ENCODE measurements at places on chromosomes 6 and 20.

GRCh38 chr6:71888756-71889340, 2.5 kb downstream of the RIMS1 start:
- no peak for DNase-seq

DNA sequence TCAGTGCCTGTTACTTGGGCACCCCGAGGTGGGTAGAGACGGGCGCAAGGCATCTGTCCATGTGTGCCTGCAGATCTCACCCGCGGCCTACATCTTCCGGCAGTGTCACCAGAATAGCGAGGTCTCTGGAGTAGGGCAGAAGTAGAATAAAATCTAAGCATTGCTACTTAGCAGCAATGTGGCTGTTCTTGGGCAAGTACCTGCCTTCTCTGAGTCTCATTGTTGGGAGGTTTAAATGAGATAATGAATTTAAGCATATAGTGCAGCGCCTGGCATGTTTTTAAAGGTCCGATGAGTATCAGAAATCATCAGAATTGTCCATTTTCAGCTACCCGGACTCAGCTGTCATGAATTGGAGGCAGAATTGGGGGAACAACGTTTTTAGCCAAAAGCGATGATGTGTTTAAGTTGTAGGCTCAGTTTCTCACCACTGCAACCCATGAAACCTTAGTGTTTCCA, 800 bp downstream of the ABCC10 start:
- no peak for DNase-seq

- peak; percentile 48 for DNase-seq
Observed at GRCh38 chr6:44117397-44118128, 9.7 kb downstream of the MRPL14 start.

GRCh38 chr6:132257561-132257960, 143.7 kb downstream of the MOXD1 start:
- DNase-seq, result no peak

DNA sequence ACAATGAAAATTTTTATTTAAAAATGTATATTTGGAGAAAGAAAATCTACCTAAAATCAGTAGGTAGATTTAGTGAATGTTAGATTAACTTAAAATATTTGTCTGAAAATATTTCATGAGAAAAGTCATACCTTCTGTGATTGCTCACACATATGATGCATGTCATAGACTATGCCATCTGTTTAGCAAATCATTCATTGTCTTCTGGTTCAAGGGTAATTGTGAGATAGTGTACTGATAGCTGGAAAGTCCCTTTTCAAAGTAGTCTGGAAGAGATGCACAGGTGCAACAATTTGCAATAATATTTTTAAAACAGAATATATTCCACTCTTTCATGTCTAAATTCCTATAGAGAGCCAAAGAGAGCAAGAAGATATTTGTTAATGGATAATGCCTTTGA, 21.0 kb upstream of the RNF217 start:
- DNase-seq, result no peak

- peak; percentile 68 for DNase-seq
Observed at GRCh38 chr20:8722277-8722928, 346.5 kb upstream of the PLCB4 start.

DNA sequence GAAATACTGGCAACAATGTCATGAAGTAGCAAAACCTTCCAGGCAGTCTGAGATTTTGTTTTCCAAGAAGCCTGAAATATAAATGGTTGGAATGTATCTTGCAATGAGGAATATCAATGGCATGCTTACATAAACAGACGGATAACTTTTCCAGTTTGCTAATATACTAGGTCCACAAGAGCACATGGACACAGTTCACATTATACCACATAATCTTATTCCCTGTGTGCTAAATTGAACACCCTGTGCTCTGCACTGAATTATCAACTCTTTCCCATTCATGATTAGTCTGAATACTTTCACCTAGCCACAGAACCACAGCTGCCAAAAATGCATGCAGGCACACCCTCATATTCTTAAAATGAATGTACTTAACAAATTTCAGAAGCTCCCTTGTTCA, 274.3 kb downstream of the COL12A1 start:
- DNase-seq, result no peak

- no peak for DNase-seq
Observed at GRCh38 chr6:122072014-122072647, 327.3 kb upstream of the HSF2 start.

DNA sequence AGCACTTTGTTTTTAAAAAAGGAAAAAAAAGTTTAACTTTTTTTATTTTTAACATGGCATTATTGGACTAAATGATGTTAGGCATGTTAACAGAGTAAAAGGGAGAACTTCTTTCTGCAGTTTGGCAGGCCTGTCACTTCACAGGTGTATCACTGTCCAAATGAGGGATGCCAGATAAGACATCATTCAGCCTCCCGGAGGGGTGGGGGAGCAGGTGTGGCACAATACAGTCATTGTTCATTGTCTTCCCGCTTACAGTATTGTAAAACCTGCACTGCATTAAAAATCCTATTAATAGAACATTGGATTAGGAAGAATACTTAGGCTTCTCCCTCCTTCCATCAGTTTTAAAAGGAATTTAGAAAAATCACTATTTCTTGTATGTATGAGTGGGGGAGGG, 80.7 kb downstream of the CARMIL1 start:
- DNase-seq, result peak; percentile 37

DNA sequence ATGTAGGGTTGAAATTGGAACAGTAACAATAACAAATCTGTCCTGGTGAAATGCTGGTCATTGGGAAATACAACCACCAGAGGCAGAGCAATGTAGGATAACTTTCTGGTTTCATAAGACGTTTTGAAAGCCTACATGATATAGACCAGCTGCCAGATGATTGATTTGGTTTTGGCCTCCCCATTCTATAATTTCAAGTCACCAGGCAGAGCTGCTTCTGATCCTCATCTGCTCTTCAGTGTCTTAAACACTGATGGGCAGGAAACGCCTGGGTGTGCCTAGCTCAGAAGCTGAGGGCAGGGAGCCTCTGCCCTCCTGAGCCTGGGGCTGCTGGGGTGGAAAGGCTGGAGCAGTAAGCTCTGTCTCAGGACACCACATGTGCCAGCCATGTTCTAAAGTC, 24.5 kb downstream of the DHX35 start:
- DNase-seq, result no peak

DNA sequence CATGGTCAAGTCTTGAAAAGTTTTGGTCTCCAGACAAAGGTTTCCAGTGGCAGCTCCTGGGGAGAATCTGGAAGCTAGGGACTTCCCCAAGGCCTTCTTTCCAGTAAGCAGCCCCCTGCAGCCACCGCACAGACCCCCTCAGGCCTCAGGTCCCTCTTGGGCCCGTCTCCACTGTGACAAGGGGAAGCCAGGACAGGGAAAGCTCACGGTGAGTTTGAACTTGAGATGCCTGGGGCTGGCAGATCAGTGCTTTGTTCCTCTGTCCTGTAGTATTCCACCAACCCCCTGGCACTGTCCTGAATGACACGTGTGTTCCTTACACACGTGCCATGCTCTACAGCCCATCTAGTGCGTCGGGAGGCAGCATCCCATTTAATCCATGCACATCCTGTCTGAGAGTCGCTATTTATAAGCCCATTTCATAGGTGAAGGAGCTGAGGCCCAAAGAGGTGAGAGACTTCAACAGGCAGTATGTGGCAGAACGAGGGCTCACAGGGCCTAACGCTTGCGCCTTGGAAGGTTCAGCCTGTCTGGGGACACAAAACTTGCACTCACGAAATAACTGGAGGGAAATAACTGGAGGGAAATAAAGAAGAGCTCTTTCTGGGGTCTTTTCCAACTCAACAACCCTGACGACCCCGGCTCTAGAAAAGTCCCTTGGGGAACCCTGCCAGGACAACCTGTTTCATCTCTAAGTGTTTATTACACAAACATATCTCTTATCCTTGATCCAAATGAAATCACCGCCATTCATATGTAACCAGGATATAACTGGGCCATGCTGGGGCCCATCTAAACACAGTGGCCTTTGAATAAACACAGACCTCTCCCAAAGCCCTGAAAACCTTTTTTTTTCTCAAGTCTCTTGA, 123.0 kb downstream of the BANF2 start:
- no peak for DNase-seq

- DNase-seq, result no peak
Observed at GRCh38 chr6:107345393-107345792, 114.0 kb downstream of the PDSS2 start.

- no peak for DNase-seq
Observed at GRCh38 chr6:13507306-13507860, 20.0 kb upstream of the GFOD1 start.

GRCh38 chr6:160141001-160141726, 19.5 kb downstream of the SLC22A1 start:
- peak; percentile 49 for DNase-seq

GRCh38 chr20:46562373-46563169, 12.1 kb upstream of the OCSTAMP start:
- peak; percentile 36 for DNase-seq

DNA sequence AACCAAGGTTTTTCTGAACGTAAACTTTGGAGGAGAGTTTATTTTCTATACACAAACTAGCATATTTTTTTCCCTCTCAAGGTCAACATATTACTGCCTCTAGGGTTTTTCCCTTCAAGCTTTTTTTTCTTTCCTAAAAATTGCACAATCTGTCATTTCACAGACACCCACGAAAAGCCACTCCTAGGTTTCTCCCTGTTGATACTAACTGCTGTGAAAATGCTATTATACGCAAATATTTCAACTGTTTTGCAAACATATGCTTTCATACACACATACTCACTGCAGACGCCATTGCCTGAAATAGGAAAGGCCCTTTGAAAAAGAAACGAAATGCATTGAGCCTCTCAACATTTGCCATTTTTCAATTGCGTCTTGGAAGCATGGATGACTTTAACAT, 333.0 kb downstream of the CD83 start:
- DNase-seq, result no peak

DNA sequence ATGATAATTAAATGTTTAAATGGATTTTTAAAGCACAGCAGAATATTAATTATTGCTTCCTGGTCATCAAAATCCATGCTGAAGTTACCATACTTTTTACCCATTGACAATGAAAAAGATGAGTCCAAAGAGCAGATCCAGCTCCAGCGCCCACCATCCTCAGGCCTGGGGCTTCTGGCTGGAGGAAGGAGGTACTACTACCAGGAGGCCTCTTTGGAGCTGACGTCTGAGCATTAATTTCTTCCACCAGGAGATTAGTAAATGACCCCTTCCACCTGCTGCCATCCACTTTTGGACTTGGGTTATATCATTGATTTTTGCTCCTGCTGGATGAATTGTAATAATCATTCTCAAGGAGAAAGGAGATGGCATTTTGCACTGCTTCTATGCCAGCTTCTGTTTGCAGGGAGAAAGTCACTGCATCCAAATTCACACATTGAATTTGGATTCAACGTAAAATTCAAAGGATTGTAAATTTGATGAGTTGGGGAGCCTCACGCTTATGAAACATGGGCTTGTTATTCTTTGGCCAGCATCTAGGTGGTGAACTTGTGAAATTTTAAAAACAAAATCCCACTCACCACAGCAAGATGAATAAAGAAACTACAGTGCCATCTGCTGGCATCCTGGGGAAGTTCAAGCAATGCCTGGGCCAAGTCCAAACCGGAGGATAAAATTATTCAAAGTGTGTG, 121.8 kb downstream of the SASH1 start:
- peak; percentile 77 for DNase-seq

DNA sequence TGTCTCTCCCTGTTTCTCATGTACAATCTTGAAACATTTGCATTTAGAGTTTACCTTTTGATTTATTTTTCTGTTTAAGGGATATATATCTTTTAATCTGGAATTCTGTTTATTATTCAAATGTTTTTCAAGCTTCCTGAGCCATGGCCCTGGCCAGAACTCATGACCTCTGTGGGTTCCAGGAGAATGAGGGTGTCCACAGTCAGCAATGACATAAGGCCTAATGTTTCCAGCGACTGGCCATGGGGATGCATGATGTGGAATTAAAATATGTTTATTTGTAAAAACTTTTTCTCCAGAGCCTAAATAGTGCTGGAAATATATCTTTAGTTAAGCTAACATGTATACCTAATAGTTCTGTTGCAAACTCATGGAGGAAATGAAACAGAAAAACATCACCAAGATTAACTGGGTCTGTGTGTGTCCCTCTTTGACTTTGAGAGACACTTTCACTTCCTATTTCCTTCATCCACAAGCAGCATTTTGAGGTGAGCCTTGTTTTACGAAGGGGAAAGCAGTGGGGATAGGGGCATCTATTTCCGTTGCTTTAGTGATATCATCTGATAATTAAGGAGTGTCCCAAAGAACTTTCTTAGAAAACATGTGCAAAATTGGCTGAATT, 87.6 kb downstream of the SMOC2 start:
- no peak for DNase-seq

DNA sequence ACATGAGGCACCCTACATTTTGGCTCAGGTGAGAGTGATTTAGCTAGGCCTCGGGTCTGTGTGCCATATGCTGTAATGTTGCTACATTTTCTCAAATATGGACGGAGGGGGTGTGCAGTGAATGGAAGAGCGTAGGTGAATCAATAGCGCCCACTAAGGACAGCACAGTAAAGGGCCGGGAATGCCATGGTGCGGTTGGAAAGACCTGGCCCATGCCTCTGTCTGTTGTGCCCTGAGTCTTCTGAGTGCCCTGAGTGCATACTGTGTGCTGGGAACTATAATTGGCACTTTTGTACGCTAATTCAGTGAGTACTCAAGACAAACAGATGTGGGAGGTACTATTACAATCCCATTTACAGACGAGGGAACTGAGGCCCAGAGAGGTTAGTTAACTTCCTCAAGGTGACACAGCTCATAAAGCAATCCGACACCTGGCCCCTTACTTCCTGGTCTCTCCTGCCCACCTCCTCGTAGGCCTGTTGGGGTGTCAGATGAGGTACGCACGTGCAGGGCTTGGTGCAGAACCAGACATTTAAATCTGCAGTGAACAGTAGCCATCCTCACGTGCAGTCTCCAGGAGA, 17.3 kb downstream of the SLC22A1 start:
- no peak for DNase-seq

DNA sequence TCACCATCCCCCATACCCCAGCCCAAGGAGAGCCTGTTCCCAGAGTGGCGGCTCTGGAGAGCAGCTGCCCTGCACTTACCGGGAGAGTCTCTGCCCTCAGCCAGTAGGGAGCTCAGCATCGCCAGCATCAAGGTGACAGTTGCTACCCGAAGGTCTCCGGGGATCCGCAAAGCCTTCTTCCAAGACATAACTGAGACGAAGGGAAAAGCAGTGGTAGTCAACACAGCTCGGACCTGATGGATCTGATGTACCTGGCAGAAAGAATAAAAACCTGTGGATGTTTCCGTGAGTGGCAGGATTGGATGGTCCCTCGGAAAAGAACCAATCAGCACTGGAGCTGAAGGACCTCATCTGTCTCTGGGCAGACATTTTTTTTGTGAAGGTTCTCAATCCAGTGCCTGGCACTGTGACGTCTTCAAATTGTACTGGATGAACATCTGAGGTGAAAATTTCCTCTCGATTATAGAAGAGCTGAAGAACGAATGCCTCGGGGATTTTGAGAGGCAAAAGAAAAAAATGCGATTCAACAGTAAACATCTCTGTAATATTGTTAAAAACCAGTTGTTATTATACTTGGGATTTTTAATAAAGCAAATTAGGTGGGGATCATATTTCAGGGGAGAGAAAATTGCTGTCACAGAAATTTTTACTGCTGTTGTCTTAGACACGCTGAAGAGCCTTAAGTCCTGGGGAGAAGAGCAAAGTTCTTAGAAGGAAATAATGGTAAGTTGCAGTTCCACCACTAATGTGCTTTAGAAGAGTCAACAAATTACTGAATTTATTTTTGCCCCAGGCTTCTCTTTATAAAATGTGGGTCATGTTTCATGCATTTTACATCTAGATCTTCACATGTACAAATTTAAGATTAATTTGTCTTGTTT, at the start of gene HLA-DQB1:
Gene HLA-DQB1 (minus strand): TSS at position 238 of the 881 bp plus-strand sequence. CDS start 50 bp downstream, at position 188.
- DNase-seq, result peak; percentile 6
